CD4-positive, alpha-beta memory T cell (primary cell): ENCODE measurements at places on chromosomes 4 and X. TPM values are rescaled to one million over a fixed set of nuclear protein-coding genes. Genes with fewer than 3 reads are reported as not detected.

Gene CSAG1
- polyA plus RNA-seq: not detected

Gene UVSSA
- 2.4 TPM for polyA plus RNA-seq

Gene PABPC1L2B
- polyA plus RNA-seq: not detected

Gene COL25A1
- polyA plus RNA-seq: 0.55 TPM

Gene QRFPR
- polyA plus RNA-seq: not detected

Gene USP17L17
- not detected for polyA plus RNA-seq

Gene SPANXN4
- polyA plus RNA-seq: not detected

Gene EPGN
- not detected for polyA plus RNA-seq

Gene SLITRK2
- not detected for polyA plus RNA-seq

Gene TRO
- polyA plus RNA-seq: 0.66 TPM

Gene F9
- not detected for polyA plus RNA-seq

Gene TGIF2LX
- polyA plus RNA-seq: not detected

Gene FGG
- not detected for polyA plus RNA-seq

Gene PRRG1
- polyA plus RNA-seq: not detected

Gene VCX
- not detected for polyA plus RNA-seq

Gene SOWAHB
- polyA plus RNA-seq: not detected

Gene USP9X
- 30.8 TPM for polyA plus RNA-seq

Gene ARHGEF6
- 86.1 TPM for polyA plus RNA-seq

Gene MAGEB2
- polyA plus RNA-seq: not detected

Gene TMEM156
- polyA plus RNA-seq: 53.1 TPM

Gene RIPPLY1
- not detected for polyA plus RNA-seq

Gene NLGN3
- 0.21 TPM for polyA plus RNA-seq

Gene CPZ
- not detected for polyA plus RNA-seq

Gene TTC29
- polyA plus RNA-seq: not detected

Gene PRRG3
- not detected for polyA plus RNA-seq

Gene IL2
- polyA plus RNA-seq: 2.3 TPM

Gene GPR119
- not detected for polyA plus RNA-seq

Gene GDPD2
- polyA plus RNA-seq: not detected

Gene ATP2B3
- 0.09 TPM for polyA plus RNA-seq

Gene SLC2A9
- 1.4 TPM for polyA plus RNA-seq

Gene GRK4
- polyA plus RNA-seq: 0.55 TPM

Gene TSPAN6
- polyA plus RNA-seq: 3.9 TPM

Gene CLTRN
- 0.97 TPM for polyA plus RNA-seq

Gene GPR50
- not detected for polyA plus RNA-seq

Gene CRMP1
- not detected for polyA plus RNA-seq

Gene TACR3
- polyA plus RNA-seq: not detected

Gene CCDC120
- polyA plus RNA-seq: 0.94 TPM

Gene SOWAHD
- not detected for polyA plus RNA-seq

Gene RENBP
- polyA plus RNA-seq: not detected

Gene DRD5
- not detected for polyA plus RNA-seq
